Retinal pigment epithelial cell (primary cell): ENCODE measurements at places on chromosomes 16 and 17.

DNA sequence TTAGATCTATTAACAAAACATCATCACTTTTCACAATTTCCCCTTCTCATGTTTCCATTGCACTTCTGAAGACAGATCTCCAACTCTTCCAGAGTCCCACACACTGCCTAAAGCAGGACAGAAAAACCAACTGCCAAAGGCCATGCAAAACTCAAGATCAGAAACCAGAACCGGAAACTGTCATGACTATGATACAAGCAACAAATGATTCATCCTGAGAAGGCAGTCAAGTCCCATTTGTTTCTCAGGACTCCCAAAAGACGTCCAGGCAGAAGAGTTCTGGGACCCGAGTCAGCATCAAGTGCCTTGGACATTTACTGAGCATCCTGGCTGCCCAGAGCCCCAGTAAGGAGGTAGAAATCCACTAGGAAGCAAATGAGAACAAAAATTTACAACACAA is 38.8 kb downstream of the ERN1 start:
- no peak for DNase-seq

- no peak for DNase-seq
Measured at GRCh38 chr17:21199311-21199710, 14.7 kb downstream of the TMEM11 start.

GRCh38 chr16:15415511-15415985 is 18.8 kb upstream of the BMERB1 start:
- no peak for DNase-seq

DNA sequence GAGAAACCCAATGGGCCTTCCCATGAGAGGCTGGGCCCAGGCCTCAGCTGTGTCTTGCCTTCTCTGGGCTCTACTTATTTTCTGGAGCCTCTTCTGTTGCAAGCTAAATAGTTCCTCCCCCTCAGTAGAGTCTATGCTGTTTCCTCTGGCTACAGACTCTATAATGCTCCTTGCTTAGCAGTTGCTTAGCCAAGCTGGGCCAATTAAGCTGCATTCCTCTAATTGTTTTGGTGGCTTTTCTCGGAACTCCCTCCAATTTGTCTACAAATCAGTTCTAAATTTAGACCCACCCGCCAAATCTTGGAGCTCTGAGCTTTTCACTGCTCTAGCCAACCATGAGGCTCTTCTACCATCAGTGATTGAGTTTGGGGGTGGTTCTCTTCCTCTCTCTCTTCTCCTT is 302.7 kb upstream of the ASIC2 start:
- DNase-seq: peak; percentile 15

- DNase-seq: no peak
Measured at GRCh38 chr17:3004925-3005324, 58.5 kb downstream of the OR1D5 start.

DNA sequence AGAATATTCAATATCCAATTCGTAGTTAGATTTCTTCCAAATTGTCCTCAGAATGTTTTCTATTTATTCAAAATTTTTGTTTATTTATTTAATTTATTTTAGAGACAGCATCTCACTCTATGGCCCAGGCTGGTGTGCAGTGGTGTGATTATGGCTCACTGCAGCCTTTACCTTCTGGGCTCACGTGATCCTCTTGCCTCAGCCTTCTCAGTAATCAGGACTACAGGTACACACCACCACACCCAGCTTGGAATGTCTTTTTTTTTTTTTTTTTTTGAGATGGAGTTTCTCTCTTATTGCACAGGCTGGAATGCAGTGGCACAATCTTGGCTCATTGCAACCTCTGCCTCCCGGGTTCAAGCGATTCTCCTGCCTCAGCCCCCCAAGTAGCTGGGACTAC is 3.5 kb upstream of the DRG2 start:
- DNase-seq: no peak

GRCh38 chr17:21475571-21475970 is 99.4 kb downstream of the KCNJ12 start:
- DNase-seq: no peak

DNA sequence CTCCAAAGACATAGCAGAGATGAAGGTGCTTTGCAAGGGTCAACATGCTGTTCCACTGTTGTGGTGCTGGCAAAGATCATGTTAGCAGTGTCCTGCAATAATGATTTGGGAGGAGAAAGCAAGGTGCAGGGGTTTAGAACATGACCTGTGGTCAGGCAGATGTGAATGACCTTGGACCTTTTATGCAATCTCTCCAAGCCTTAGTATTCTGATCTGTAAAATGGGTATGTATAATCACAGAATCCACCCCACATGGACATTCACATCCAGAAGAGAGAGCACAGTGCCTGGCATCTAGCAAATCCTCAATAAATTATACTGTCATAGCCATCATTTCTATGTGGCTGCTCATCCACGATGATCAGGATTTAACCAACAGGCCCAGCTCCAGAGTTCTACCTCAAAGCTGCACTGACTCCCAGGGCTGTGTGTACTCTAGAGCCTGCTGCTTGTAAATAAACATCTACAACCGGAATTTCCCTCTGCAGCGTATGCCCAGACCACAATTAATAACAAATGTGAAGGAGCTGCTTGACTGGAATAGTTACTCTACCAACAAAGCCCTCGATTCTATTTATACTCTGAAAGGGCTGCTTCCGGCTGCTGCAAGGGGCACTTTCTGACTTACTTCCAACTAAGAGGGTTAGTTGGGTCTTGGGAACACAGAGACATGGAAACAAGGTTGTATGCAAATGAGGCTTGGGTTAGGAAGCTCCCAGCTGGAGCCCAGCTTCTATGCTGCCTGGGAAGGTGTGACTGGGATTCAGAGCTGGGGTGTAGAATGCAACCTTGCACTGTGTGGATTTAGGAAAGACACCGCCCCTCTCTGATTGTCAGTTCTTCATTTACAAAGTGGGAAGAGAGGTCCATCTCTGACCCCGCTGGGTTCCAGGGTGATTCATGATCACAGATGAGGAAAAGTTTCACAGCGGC is 265.2 kb downstream of the XYLT1 start:
- DNase-seq: no peak

DNA sequence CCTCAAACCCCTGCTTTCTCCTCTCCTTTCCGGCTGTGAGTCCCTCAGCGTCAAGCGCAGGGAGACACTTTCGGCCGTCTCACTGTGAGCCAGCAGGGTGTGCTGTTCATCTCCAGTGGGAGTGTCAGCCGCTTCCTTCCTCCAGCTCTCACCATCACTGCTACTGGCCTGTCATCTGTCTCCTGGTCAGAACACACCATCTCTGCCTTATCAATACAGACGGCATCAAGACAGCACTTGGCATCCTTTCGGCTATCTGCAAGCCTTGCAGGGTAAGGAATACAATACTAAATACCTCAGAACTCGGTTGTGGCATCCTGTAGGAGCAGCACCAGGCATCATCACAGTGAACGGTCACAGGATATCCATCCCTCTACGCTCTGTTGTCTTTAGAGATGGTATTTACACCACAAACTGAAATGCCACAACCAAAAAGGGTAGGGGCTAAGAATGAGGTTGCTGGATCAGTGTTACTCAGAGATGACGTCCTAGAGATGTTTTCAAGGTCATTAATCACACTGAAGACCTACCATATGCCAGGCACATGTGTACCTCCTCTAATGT is 20.7 kb upstream of the CMTM4 start:
- no peak for DNase-seq

DNA sequence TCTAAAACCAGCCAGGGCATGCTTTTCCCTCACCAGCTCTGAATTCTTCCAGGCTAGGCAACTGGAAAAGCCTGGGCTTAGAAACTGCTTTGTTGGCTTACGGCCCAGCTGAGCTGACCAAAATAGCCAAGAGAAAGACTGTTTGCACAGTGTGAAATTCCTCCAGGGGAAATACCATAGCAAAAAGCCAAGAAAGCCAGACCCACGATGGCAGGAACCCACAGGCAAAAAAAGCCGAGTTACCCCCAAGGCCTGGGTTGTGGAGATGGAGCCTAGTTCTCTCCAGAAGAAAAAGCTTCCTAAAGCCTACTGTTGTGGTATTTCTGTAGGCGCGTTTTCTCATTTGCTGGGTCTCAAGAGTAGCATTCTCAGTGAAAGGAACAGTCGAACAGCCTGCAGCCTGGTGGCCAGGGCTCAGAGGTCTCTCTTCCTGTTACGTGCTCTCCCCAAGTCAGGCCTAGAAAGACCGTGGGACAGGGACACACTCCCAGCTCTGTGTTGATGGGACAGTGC is 9.2 kb downstream of the SP2 start:
- DNase-seq: peak; percentile 59

GRCh38 chr16:30358577-30358936 is 3.4 kb upstream of the CD2BP2 start:
- DNase-seq: no peak

GRCh38 chr17:62629556-62630364 is 2.3 kb downstream of the MRC2 start:
- no peak for DNase-seq

DNA sequence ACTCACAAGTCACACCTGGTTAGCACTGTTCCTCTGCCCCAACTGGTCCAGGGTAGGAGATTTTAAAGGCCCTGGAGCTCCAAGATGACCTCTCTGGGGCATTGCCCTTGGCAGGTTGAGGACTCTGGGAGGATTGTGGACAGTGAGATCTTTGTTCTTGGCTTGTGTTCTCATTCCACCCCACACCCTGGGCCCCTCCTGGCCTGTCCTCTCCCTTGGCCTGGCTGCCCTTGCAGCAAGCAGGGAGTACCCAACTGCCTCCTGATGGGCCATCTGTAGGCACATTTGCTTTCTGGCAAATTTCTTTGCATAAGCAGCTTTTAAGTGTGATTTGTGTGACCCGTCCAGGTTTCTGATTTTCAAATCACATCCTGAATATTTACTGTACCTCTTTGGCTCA is 239.6 kb downstream of the UTP18 start:
- no peak for DNase-seq

DNA sequence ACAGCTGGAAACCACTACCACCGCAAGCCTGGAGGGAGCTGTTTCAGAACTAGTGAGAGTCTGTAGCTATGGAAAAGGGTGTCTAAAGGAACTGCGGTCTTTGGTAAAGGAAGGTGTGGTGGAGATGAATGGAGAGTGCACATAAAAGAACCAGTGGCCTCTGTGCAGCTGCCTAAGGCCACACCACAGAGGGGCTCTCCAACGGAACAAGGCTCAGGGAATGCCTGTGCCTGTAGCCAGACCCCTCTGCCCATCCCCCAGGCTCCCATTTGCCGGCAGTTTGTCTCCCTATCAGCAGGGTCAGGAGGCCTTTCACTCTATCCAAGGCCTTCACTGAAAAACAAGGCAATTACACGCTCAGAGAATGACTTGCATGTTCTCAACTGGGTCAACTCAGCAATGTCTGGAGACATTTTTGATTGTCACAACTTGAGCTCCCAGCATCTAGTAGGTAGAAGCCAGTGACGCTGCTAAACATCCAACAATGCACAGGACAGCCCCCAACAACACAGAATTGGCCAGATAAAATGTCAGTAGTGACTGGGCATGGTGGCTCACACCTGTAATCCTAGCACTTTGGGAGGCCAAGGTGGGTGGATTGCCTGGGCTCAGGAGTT is 3.3 kb upstream of the FDXR start:
- DNase-seq: no peak

DNA sequence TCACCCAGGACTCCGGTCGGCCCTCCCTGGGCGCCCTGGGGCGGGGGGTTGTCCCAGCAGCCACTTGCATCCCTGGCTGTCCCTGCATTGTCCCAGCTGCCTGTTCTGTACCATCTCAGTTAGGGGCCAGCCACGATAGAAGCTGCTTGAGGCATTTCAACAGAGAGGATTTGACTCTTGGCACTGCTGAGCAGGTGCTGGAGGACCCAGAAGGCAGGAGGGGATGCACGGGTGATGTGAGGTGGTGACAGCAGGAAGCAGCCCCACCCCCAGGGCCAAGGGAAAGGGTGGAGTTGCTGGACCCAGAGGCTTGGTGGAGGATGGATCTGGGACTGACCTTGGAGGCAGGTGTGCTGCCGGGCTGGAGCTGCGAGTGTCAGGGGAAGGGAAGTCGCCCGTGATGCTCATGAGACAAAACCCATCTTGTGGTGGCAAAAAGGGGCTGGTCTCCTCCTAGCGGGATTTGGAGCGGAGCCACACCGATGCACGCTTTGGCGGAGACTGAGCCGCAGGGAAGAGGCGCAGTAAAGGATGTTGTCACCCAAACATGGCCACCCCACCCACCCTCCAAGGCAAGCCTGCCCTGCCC is 188.0 kb upstream of the GSE1 start:
- DNase-seq: no peak
